Heart right ventricle (tissue), 16 donors: ENCODE measurements at places on chromosomes 3 and 15.

DNA sequence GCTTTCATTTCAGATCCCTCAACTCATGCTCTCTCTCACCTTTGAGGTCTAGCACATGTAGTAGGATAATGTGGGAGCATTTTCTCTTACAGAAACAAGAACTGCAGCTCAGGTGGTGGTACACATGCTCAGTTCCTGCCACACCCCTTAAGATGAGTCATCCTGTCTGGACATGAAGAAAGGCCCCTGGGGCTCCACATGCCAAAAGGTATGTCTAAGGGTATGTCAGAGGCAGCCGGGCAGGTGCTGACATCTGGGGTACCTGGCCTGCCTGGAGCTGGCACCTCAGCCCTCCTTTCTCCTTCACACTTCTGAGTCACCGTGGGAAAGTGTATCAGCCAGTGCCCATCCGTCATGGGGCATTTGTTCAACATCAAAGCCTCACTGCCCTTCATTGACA, 209.9 kb downstream of the OCA2 start:
- no peak for DNase-seq

DNA sequence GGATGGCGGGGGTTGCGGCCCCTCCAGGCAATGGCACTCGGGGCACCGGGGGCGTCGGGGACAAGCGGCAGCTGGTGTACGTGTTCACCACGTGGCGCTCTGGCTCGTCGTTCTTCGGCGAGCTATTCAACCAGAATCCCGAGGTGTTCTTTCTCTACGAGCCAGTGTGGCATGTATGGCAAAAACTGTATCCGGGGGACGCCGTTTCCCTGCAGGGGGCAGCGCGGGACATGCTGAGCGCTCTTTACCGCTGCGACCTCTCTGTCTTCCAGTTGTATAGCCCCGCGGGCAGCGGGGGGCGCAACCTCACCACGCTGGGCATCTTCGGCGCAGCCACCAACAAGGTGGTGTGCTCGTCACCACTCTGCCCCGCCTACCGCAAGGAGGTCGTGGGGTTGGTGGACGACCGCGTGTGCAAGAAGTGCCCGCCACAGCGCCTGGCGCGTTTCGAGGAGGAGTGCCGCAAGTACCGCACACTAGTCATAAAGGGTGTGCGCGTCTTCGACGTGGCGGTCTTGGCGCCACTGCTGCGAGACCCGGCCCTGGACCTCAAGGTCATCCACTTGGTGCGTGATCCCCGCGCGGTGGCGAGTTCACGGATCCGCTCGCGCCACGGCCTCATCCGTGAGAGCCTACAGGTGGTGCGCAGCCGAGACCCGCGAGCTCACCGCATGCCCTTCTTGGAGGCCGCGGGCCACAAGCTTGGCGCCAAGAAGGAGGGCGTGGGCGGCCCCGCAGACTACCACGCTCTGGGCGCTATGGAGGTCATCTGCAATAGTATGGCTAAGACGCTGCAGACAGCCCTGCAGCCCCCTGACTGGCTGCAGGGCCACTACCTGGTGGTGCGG, 1.9 kb downstream of the CHST2 start:
- peak; percentile 71 for DNase-seq

- DNase-seq: no peak
Measured at GRCh38 chr3:140501061-140501769, 176.6 kb upstream of the TRIM42 start.

DNA sequence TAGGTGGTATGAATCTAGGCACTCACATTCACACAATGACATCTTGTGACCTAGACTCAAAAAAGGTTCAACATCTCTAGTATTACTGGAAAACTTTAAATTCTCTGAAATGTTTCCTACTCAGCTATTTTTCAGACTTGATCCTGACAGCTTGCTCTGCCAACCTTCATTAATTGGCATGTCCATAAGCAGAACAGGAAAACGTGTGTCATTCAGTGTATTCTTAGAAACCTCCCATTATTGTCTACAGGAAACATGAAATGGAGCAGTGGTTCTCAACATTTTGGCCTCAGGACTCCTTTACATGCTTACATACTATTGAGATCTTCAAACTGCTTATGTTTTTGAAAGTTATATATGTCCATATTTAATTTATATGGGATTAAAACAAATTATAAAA, 363.2 kb downstream of the NAALADL2 start:
- no peak for DNase-seq

- DNase-seq: no peak
Measured at GRCh38 chr15:70892912-70893560, 410 bp downstream of the LRRC49 start.

- DNase-seq: peak; percentile 52
Measured at GRCh38 chr3:8733332-8734094, at the start of gene CAV3. CAV3 (plus strand) TSS chr3:8733802; CDS start chr3:8733877, 75 bp downstream.

- DNase-seq: peak; percentile 31
Measured at GRCh38 chr3:102180280-102180931, 254.4 kb upstream of the ZPLD1 start.

DNA sequence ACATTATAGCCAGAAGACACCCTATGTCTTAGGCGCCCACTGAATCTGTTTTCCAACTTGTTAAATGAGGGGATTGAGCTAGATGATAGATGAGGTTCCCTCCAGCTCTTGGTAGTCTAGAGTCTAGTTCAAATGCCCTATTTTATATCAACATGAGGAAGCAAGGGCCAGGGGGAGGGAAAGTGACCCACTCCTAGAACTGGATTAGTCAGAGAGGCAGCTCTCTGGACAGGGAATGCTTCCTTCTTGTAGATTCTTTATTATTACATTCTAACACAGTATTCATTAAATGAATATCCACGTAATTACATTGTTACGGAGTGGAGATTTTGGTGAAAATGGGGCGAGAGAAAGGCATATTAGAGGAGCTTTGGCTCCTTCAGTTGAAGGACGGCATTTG, 89.5 kb downstream of the RAD18 start:
- DNase-seq: no peak

GRCh38 chr3:94081884-94082283, 19.0 kb downstream of the NSUN3 start:
- no peak for DNase-seq

- DNase-seq: peak; percentile 8
Measured at GRCh38 chr15:84009616-84010015, 226.0 kb upstream of the GOLGA6L4 start.

DNA sequence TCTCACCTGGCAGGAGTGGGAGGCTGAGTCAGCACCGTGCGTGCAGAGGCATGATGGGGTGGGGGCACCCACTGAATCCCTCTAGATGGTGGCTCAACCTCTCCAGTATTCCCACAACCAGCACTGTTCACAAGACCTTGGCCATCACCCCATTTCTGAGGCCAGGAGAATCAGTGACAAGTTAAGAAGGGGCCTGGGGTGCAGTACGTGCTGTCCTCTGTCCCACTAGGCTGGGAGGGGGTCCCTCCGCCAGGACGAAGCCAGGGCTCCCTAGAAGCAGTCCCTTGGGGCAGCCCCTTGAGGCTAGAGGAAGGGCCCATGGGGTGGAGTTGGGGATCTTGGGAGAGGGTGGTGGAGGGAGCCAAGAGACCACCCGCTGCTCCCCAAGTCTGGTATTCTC, 4.8 kb downstream of the MYL3 start:
- no peak for DNase-seq

- DNase-seq: no peak
Measured at GRCh38 chr3:190010486-190010885, 110.2 kb downstream of the P3H2 start.

DNA sequence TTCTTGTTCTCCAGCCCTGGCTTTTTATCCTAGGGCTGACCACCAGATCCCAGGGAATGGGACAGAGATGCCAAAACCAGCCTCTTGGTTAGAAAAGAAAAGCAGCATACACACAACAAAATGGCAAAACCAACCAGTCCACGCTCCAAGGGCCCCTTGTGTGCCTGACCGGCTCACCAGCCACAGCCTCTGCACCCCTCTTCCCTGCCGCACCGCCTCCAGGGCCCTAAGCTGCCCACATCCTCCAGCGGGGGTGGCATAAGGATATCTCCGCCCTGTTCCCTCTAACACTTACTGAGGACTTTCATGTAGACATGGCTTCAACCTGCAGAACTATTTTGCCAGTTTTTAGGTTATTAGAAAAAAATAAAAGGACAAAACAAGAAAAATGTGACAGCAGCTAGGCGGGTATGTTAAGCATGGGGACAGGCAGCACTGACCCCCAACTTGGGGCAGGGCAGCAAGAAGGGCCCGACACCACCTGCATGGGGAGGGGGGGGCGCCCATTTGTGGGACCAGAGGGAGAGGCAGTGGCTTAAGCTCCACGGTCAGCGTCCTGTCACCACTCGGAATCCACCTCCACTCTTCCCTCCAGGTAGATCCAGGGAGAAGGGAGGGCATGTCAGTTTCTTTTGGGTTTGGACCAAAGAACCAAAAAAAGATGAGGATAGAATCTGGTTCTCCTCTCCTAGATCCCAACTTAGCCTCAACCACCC, 49.1 kb downstream of the DHX30 start:
- DNase-seq: no peak

DNA sequence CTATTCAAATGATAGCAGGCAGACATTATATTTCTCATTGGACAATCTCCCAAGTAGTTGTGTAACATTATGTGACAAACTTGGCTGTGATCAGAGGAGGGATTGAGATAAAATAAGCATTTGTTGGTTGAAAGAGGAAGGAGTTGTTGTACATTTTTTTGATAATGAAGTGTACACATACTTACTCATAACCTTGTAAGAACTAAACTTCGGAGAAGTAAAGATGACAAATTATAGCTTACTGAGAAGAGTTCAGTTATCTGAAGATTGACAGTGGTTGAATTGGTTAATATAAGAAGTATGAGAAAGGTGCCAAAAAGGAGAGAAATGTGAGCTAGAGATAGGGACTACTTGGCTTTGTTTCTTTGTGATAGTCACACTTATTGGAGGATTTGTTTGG, 32.6 kb downstream of the STT3B start:
- no peak for DNase-seq

DNA sequence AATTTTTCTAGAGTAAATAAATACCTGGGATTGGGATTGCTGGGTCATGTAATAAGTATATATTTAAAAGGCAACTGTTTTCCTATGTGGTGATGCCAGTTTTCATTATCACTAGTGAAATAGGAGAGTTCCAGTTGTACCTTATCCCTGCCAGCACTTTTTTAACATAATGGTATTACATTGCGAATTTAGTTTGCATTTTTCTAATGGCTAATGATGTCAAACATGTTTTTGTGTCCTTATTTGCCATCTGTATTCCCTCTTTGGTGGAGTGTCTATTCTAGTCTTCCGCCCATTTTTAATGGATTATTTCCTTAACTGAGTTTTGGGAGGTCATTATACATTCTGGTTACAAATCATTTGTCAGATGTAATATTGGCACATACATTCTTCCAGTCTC, 88.3 kb downstream of the GHSR start:
- DNase-seq: no peak

DNA sequence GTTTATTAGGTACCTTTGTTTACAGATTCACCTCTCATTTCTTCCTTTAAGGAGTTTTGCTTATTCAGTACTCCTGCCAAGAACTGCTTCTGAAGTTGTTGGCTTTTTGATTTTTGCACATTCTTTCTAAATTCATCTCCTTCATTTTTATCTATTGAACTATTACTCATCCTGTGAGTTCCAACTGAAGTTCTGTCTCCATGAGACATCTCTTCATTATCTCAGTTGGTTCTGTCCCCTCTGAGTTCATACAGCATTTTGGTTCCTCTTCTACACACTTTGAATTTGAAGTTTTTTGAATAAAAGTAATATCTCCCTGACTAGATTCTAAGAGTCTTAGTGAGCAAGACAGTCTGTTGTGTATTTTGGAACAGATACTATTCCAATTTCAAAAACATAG, 299.7 kb downstream of the OTOL1 start:
- DNase-seq: no peak

GRCh38 chr3:126522363-126522788, 1.6 kb upstream of the CHST13 start:
- peak; percentile 39 for DNase-seq

- DNase-seq: no peak
Measured at GRCh38 chr3:8458238-8458661, 43.4 kb upstream of the LMCD1 start.

- DNase-seq: no peak
Measured at GRCh38 chr3:64306745-64307144, 81.5 kb upstream of the PRICKLE2 start.

GRCh38 chr15:39511000-39511915, 69.6 kb upstream of the THBS1 start:
- DNase-seq: peak; percentile 76

GRCh38 chr3:43994657-43995546, 246.8 kb upstream of the TOPAZ1 start:
- no peak for DNase-seq

DNA sequence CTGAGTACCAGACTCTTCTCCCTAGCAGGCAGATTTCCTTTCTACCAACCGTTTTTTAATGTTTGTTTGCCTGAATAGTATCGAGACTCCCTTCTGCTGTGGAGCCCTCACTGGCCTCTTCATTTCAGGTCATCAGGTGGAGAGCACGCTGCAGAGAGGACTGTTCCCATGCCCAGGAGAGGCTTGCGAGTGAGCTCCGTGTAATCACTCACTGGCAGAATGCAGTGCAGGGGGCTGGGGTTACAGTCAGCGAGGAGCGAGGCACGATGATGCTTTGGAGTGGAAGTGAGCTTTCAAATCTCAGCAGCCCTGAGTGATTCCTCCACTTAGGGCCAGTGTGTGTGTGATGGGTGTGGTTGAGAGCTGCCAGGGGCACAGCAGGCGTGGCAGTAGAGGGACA, 385.2 kb downstream of the SHQ1 start:
- no peak for DNase-seq

DNA sequence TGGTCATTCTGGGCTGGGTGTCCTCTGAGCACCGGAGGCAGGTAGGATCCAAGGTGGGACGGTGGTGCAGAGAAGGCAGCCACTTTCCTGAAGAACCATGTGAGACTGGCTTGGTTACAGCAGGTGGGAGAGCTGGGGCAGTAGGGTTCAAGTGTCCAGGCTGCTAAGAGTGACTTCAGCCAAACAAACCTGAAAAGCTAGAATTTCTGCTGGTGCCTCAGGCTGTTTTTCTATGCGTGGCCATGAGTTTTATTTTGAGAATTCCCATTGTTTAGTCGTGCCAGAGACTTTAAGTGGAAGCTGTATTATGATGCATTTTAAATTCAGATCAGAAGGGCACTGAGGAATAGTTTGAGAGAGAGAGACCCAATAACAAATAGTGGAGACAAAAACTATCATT, 20.1 kb downstream of the USP13 start:
- no peak for DNase-seq

GRCh38 chr3:54862526-54862925, 65.3 kb downstream of the LRTM1 start:
- DNase-seq: no peak

DNA sequence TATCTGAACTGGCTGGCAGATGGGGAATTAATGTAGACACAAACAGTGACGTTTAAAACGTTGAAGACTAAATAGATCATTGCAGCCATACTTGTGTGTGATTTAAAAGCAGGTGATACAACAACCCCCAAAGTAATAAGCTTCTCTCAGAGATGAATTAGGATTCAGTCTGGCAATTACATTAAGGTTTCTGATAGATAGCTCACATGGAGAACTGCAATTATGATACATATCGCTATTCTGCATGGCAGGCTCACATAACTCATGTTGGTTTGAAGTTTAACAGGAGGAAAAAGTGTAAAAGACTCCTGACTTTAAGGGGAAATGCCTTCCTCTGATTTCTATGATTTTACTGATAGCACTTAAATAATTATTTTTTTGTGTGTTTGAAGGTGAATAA, 196.9 kb downstream of the CLSTN2 start:
- no peak for DNase-seq

- DNase-seq: no peak
Measured at GRCh38 chr15:95405447-95405846, 925.1 kb upstream of the NR2F2 start.

GRCh38 chr15:34879107-34879506, 83.8 kb upstream of the ACTC1 start:
- no peak for DNase-seq

GRCh38 chr3:62041681-62042080, 331.7 kb downstream of the FEZF2 start:
- DNase-seq: no peak
